ENCODE measurements at places on chromosomes 2 and 18.

DNA sequence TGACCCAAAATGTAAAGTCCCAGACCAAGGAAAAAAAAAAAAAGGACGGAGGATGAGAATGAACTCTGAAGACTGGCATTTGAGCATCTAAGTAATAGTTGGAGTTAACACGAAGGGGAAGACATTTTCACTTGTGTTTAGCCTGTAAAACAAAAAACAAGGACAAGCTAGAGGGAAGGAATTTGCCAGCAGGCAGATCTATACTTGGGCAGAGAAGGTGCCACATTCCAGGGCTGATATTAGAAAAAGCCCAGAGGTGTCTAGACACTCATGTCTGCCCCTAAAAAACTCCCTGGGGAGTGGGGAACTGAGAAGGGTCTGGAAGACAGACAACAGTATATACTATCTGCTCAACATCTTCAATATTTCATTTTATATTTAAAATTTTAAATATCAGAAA lies 171.1 kb downstream of the ZEB2 start:
- no peak for DNase-seq

- DNase-seq = peak; percentile 66
Observed at GRCh38 chr2:227447606-227448005, 24.4 kb upstream of the AGFG1 start.

DNA sequence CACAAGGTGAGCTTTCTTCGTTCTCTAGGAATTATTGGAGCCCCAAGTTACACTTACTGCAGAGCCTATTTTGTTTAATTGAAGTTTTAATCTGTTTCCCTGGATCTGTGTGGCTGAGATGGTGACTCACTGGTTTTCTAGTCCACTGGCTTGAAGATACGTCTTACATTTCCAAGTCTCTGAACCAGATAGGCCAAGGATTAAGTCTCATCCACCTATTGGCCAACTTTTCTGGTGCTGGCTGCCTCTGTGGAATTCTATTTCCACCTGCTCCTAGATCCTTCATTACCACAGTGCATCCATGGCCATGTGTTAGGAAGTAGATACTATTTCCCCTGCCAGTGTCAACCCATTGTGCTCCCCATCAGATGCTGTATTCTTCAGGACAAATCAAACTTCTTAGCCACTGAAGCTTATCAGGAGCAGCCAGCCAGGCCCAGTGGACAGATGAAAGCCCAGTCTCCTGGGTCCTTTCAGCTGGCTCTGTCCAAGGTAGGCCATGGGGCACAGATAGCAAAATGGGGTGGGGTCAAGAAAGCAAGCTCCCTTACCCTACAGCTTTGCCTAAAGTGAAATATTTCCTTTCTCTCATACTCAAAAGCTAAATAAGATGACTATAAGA lies 198.8 kb upstream of the TCF4 start:
- peak; percentile 80 for DNase-seq

- DNase-seq = no peak
Observed at GRCh38 chr2:205733082-205733481, 50.8 kb downstream of the NRP2 start.

DNA sequence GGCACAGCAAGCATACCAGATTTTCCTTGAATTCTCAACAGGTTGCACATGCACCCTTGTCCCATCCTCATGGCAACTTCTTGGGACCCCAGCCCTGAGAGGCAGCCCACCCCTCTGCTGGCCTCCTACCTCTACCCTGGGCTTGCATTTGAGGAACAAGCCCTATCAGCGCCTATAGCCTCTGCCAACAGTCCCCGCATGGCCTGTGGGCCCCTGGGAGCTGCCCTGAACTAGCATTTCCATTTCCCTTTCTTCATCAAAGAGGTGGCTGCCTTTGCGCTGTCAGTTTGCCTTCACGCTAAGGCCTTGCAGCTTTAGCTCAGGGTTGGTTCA lies 5.4 kb upstream of the ZAP70 start:
- no peak for DNase-seq

- peak; percentile 18 for DNase-seq
Observed at GRCh38 chr2:55063713-55064323, 13.6 kb upstream of the RTN4 start.

GRCh38 chr2:158629116-158629515 lies 166.0 kb upstream of the DAPL1 start:
- DNase-seq = no peak

DNA sequence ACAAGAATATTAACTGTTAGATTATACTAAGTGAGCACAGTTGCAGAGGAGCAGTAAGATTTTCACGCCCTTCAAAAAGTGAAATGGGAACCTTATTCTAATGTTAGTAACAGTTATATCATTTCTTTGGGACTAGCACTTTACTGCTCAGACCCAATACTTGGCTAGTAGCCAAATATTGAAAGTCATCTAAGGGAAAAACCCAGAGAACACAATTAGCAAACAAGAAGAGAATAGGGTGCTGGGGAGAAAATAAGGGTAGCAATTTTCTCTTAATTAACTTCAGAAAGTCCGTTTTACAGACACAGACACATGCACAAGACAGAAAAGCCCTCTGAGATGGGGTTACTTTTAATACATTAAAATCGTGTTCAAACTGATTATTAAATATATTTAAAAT lies 71.8 kb downstream of the ID2 start:
- DNase-seq = no peak

All from M059J (cell line).